ENCODE measurements at places on chromosomes 16 and 17.

DNA sequence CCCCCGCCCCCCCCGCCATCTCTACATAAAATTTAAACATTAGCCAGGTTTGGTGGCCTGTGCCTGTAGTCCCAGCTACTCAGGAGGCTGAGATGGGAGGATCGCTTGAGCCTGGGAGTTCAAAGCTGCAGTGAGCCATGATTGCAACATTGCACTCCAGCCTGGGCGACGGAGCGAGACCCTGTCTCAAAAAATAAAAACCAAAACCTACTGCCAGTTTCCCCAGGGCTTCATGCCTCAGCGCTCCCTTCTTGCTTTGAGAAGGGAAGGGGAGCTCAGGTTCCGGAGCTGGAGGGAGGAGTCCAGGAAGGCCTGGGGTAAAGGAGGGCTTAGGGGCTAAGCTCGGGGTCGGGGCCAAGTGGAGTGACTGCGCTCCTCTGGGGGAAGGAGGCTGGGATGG, 20.5 kb downstream of the PLCD3 start:
- no peak for DNase-seq

- DNase-seq: no peak
Observed at GRCh38 chr17:63171428-63172393, 205.7 kb downstream of the TANC2 start.

DNA sequence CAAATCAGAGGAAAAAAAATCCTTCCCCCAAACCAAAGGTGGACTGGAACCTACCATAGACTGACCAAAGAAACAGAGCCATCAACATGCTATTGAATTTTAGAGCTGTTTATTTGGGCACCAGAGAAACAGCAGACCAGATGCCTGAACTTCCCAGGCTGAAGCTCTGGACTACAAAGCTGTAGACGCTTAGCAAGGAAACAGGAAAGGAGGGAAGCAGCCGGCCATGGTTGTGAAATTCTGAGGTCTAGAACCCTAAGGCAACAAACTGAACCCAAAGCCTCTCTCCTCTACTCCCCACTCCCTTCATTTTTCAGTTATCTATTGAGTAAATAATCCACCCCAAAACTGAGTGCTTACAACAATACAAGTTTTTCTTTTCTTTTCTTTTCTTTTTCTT, 45.4 kb upstream of the MEIOC start:
- DNase-seq: no peak

DNA sequence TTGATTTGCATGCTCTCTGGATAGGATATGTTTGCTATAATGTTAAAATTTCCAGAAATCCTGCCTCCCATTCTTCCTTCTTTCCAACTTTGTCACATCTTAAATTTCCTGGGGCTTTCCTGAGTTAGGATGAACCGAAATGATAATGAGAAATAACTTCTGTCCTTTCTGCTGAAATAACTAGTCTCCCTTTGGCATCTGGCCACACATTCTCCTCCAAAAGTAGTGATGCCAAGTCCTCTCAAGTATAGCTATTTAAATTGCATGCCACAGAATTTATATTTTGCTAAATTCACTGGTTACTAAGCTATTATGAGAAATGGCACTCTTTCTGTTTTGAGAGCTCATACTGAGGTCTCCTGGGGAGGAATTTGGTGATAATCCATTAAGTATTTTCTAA, 30.6 kb downstream of the FAM20A start:
- no peak for DNase-seq

GRCh38 chr17:75681289-75681688, 14.2 kb downstream of the SAP30BP start:
- DNase-seq: no peak

DNA sequence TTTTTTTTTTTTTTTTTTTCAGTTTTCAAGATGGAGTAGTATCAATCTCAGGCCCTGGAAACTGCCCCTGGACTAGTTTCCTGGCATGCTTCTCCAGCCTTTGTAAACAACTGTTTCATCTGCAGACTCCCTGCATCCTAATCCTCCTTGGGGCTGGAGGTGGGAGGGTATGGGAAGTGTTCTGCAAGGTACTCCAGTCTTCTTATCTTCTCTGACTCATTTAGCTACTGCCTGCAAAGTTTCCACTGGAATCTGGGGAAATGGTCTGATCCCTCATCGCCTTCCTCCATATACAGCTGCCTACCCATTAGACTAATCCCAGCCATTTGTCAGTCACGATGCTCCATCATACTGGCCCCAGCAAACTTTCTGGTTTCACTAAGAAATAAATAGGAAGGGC, 21.5 kb downstream of the COPZ2 start:
- no peak for DNase-seq

DNA sequence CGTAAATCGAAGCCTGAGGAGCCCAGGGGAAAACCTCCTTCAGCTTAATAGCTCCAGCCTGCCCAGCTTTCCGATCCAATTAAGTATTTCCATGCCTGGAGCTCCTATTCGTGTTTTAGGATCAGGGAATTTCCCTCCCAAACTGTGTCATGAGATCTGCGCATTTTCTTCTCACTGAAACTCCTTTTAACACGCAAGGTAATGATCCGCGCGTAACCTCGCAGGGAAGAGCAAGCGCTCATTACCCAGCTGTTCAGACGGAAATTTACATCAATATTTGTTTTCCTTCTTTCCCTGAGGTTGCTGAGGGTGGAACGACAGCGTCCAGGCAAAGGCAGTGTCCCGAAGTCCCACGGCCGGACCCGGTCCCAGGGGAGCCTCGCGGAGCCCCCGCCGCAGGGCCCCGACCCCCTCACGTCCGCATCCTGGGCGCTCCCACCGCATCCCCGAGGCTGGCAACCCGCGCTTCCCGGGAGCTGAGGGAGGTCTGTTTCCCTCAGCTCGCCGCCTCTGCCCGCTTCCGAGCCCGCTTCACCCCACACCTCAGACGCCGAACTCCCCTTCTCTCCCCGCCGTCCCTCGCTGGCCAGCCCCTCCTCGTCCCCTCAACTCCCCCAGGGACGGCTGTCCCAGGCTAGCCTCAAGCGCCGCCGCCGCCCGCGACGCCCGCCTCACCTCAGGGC, 415 bp downstream of the ABCA5 start:
- DNase-seq: no peak

GRCh38 chr17:3903881-3904290, 11.0 kb upstream of the CAMKK1 start:
- DNase-seq: no peak

Data from esophagus squamous epithelium (tissue), 5 donors.